ENCODE measurements at places on chromosomes 6 and 20.

- no peak for DNase-seq
These were observed 33.6 kb downstream of the GFOD1 start for GRCh38 chr6:13453771-13454251.

DNA sequence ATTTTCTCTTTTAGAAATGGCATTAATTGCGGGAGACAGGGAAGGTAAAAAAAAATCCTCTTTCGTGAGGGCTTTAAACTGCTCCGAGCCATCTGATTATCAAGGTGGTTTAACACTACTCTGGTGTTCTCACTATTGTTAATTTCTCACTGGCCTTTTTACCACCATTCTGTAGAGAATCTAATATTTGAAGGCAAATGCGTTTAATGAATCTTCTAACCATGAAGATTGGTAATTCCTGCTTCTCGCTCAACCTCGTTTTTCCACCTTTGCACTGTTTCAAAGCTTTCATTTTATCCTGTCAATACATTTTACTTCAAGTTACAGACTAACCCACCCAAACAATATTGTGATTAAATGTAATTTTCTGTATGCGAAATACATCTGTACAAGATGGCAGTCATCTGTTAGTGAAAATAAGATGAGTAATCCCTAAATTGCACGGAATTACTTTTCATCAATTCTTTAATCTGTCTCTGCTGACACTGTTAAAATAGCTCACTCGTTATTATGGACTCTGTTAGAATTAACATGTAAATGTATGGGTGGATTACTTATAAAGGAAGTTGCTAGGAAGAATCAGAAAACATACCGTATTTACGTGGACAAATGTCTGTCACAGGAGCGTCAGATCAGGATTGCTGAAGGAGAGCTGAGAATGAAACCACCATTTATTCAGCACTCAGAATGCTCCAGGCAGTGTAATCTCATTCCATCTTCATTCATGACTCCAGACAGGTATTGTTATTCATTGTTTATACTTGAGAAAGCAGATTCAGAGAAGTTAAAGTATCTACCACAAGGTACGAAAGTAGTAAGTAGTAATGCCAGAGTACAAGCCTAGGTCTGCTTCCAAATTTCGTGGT is 1.1 kb upstream of the LCA5 start:
- no peak for DNase-seq

- DNase-seq: peak; percentile 4
These were observed 7.8 kb downstream of the ADA start for GRCh38 chr20:44643596-44644229.

DNA sequence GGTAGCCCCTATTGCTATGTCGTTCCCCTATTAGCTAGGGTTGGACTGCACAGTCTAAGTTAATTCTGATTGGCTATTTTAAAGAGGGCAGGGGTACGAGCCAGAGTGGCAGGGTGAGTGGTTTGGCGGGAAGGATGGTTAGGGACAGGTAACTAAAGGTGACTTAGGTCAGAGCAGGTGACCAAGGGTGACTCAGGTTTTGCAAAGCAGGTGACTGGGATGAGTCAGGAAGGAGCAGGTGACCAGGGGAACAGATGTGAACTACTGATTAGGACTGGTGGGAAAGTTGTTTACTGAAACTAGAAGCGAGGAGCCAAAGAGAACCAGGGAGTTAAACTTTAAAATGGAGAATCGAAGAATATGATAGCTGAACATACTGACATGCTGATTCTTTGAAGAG is 295.2 kb downstream of the GJA1 start:
- no peak for DNase-seq

- no peak for DNase-seq
These were observed 64.4 kb downstream of the PREX1 start for GRCh38 chr20:48763216-48763914.

DNA sequence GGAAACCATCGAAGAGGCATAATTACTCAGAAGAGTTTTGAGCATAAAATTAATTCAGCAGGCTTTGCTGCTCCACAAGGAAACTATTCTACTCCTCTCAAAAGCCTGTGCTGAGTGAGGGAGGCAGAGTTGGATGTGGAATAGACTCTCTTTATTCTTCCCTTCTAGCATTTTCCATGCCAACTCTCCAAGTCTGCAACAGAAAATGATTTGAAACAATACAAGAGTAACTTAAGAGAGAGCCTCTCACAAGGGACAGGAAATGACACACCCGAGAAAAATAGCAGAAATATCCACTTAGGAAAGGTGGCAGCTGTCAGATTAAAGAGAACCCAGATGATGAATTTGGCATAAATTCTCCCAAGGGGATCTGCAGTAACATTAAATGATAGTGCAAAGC is 26.3 kb upstream of the LAMP5 start:
- no peak for DNase-seq

DNA sequence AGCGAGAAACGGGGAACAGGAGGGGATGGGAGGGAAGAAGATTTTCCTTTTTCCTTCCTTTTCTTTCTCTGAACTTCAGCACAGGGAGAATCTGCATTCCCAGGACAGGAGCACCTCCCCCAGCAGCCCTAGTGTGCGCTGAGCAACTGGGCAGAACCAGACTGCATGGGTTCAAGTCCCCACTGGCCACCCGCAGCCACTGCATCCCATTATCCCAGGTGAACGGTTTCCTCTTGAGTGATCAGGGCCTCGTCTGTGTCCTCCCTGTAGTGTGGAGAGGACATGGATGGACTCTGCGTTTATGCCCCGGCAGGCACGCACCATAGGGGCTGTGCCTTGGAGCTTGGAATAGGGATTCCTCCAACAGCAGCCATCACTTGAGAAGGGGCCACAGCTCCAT is 53.0 kb downstream of the ANKRD60 start:
- DNase-seq: no peak

- no peak for DNase-seq
These were observed 161.0 kb downstream of the TRMT11 start for GRCh38 chr6:126147291-126147815.

DNA sequence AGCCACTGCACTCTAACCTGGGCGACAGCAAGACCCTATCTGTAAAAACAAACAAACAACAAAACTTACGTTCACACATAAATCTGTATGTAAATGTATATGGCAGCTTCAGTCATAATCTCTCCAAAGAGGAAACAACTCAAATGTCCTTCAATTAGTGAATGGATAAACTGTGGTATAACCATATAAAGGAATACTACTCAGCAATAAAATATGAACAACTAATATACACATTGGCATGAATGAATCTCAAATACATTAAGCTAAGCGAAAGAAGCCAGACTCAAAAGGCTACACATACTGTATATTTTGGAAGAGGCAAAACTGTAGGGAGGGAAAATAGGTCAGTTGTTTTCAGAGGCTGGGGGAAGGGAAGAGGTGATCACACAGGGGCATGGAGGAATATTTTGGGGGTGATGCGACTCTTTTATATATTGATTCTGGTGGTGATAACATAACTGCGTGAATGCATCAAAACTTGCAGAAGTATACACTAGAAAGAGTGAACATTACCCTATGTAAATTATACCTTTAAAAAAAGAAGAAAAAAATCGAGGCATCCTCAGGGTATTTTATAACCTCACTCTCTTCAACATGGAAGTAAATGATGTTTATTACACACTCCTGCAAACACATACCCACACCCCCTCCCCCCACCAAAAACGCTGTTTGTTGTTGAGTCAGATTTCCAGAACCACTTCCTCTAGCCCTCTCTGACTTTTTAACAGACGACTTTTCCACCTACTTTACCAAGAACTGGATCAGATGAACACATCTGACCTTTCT is 115.2 kb upstream of the RNF24 start:
- DNase-seq: no peak

GRCh38 chr20:57860576-57860975 is 150.8 kb upstream of the PMEPA1 start:
- no peak for DNase-seq

DNA sequence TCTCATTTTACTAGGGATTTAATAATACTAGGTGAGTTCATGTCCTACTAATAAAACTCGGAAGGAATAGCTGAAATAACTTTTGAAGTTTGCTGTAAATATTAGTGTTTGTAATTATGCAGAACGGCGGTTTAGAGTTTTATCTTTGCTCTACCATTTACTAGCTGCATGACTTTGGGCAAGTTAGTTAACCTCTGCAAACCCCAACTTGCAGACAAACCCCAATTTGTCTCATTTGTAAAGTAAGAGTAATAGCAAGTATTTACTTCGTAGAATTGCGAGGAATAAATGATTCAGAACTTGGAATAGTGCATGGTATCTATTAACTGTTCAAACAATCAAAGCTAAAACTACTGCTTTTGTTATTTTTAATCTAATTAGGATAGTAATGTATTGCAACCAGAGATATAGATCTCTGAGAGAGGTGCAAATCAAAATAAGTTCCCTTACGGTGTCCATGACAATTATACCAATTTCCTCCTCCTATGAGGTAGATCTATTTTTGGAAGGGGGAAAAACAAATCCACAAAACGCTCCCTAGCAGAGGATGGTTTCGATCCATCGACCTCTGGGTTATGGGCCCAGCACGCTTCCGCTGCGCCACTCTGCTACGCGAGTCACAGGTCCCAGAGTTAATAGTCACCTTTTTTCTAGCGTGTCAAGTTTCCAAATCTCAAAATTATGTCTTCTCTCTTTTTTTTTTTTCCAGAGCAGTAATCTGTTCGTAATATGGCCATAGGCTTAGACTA is 35.1 kb upstream of the BTN3A2 start:
- no peak for DNase-seq

DNA sequence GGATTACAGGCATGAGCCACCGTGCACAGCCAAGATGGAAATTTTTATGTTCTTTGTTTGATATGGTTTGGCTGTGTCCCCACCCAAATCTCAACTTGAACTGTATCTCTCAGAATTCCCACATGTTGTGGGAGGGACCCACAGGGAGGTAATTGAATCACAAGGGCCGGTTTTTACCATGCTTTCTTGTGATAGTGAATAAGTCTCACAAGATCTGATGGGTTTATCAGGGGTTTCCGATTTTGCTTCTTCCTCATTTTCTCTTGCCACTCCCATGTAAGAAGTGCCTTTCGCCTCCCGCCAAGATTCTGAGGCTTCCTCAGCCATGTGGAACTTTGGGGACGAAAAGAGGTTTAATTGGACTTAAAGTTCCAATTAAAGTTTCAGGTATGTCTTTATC is 14.6 kb downstream of the EEF1A1 start:
- no peak for DNase-seq

GRCh38 chr6:143863771-143864170 is 503 bp upstream of the ZC2HC1B start:
- DNase-seq: no peak

DNA sequence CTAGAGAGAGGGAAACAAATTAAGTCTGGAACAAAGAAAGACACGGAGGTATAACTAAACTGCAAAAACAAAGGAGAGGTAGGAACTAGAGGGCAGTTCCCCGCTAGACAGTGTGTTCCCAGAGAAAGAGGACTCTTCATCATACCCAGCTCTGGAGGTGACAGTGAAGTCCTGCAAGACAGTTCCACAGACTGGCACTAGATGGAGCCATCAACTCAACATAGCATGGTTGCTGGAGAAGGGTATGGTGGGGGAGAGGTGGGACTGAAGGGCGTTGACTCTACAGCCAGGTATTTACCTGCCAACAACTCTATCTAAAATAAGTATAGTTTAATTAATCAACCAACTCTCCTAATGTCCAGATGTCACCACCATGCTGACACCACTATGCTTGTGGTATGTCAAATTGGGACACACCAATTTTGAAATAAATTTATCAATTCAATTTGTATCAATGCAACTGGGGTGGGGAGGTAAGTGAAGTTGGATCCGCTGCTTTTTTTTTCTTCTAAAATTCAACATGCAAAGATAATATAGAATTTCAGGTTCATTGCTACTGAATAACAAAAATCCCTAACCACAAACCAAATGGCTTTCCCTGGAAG is 9.7 kb downstream of the BACH2 start:
- no peak for DNase-seq

DNA sequence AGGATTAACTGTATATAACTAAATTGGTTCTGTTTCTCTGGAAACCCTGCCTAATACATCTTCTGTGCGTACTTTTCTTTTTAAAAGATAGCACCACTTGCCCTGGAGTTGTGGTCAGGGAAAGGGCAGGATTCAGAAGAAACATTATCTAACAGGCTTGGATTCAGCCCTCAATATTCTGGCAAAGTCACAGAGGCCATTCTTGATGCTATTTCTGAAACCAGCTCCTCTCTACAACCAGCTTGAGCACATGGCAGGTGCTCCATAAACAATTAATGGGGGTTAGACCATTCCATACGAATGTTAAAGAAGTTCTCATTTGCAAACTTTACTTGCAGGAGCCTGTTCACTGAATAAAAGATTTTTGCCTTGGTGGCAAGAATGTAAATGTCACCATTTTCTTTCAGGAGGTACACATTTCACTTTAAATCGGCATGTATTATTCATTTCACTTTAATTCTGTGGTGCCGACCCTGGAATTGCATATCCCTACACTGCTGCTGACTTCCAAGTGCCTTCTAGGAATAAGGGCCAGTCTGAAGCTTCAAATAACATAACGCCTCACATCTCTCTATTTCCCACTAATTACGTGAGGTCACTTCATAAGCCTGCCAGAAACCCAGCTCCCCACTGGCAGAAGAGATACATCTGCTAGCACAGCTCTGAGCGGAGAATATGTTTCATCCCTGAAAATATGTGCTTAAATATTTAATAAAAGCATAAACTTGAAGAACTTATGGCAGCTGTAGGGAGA is 248.7 kb downstream of the ADGRG6 start:
- no peak for DNase-seq

GRCh38 chr6:5746053-5746758 is 260.5 kb downstream of the NRN1 start:
- no peak for DNase-seq

DNA sequence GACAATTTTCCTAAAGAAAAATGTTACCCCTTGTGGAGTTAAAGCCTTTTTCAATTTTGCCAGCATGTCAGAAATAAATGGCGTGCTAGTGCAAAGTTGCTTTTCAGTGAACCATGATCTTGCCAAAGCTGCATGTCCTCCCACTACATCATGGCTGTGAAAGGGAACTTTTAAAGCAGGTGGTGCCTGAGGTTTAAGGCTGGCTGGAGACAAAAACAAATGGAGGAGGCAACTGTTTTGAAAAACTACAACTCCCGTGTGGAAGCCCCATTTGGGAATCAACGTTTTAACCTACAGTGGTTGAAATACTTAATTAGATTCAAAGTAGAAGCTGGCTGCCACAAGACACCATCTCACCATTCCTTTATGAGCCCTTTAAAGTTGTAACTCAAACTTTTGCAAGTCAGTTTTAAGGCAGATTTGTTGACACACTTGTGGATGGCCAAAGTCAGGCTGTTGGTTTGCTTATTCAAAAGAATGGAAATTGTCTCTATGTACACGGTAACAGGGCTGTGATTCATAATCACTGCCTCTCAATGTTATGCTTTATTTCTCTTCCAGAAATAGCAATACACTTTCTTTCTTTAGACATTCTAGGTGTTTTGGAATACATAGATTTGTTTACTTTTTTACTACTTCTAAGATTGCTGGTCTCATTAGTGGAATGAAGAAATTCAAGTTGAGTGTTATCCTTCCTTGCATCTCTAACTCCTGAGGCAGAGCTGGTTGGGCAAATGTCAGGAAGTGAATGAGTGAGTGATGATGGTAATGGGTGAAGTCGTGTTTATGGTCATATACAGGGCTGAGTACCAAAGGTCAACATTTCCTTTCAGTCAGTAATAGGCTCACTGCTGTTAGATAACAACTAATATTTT is 196.4 kb upstream of the GMDS start:
- no peak for DNase-seq

GRCh38 chr20:37542281-37542680 is 14.6 kb upstream of the BLCAP start:
- DNase-seq: no peak

- no peak for DNase-seq
These were observed 20.0 kb downstream of the HLA-B start for GRCh38 chr6:31336896-31337496.

GRCh38 chr6:168355716-168356522 is 36.3 kb upstream of the DACT2 start:
- DNase-seq: no peak

GRCh38 chr20:57751411-57751810 is 41.6 kb upstream of the PMEPA1 start:
- DNase-seq: no peak
